Smooth muscle cell of the brain vasculature (primary cell): ENCODE measurements at places on chromosomes 3 and 15.

DNA sequence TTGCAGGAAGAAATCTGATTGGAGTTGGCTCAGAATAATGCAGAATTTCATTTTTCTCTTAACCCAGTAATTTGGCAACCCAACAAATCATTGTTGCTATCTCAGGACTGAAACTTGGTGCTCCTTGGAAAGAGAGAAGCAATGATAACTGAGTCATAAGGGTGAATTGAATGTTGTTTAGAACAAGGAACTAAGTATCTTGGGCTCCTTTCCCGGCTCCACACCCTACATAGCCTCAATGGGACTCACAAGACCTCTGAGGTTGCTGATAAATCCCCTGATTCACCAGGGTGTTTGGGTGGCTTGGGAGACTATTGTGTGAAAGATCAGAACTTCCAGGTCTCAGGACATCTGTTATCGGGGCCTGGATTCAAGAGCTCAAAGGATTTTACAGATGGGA, 7.8 kb upstream of the RAB8B start:
- DNase-seq: no peak

GRCh38 chr3:18097989-18098388, 327.1 kb downstream of the SATB1 start:
- no peak for DNase-seq

DNA sequence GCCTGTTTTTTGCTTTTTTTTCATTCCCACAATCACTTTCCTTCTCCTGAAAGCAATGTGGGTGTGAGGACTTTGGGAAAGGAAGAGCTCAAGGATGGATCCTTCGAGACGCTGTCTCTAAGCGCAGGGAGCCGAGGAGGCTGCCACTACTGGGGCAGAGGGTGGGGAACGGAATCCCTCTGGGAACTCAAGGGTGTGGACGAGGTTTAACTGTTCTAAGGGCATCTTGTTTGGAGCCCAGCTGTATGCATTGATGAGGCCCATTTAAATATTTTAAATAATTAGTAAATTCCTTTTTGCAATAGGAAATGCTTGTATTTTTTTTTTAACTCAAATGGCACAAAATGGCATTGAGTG, 124.4 kb upstream of the MEF2A start:
- DNase-seq: no peak

- DNase-seq: no peak
These were observed 35.5 kb upstream of the PLCL2 start for GRCh38 chr3:16849229-16849628.

DNA sequence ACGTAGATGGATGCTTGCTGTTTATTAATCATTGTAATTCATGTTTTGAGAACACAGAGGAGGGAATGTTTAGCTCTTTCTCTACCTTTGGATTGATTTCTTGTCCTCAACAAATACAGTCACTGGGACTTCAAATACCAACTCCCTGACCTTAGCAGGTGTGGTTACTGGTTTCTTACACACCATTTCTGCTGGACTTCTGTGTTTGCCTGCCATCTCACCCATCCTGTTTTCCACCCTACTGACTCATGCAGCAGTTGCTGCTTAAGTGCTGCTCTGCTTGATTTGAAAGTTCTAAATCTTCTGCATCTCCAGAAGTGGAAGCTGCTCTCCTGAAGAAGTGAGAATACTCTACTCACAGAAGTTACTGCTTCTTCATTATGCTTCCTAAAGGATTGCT, 170.3 kb downstream of the ZPLD1 start:
- DNase-seq: no peak

GRCh38 chr3:143810166-143810952, 37.9 kb downstream of the SLC9A9 start:
- DNase-seq: no peak

DNA sequence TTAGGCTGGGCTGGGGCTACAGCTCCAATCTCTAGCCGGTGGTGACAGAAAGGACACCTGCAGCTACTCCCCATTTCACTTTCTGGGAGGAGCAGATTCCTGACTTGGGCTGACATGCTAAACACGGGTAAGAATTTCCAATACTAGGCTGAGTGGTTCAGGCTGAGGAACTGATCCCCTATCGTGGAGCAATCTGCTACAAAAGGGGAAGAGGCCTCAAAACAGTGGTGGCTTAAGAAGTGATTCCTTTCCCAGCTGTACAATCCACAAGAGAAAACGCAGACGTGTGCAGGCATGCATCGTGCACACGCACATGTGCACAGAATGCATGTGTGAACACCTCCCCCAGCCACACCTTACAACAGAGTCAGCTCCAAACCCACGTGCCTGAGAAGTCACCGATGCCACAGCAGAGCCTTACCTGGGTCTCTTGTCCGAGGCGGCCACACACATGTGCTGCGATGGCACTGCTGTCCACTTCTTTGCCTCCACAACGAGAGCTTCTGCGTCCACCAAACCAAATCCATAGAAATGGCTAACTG, 86.7 kb upstream of the SNRPA1 start:
- DNase-seq: no peak

DNA sequence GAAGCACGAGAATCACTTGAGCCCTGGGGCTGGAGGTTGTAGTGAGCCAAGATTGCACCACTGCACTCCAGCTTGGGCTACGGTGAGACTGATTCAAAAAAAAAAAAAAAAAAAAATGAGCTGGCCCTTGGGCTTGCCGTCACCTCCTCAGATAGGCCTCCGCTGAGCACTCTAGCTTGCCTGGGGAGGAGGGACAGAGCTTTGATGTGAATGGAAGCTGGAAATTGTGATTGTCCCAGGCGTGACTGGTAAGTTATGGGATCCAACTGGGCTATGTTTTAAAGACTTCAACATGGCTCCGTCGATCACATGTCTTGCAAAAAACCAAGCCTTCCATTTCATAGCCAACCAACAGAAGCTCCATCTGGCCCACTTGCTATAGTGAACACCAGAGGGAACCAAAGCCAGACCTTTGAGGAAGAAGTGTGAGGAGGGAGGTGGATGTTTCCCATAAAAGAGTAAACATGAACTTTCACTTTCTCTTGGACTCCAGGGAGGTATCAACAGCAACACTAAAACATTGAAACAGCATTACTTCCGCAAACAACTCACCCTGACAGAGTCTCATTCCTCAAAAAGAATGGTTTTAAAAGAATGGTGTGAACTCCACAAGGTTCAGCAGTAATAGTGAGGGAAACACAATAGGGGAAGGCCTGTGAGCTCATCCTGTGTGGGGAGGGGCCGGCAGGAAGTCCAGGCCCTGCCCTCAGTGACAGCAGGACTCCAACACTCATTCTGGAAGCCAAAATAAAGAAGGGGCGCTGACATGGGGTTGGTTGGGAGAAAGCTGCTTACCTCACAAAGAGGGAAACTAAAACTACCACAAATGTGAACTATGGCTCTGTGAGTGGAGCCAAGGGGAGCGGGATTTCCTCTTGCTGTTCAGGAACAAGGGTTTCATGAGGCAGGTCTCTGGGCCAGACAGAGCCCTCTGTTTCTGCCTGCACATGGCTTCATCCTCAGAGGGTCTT, 59.2 kb upstream of the IL12A start:
- peak; percentile 88 for DNase-seq

GRCh38 chr15:101266787-101267186, 10.5 kb downstream of the SELENOS start:
- DNase-seq: no peak

DNA sequence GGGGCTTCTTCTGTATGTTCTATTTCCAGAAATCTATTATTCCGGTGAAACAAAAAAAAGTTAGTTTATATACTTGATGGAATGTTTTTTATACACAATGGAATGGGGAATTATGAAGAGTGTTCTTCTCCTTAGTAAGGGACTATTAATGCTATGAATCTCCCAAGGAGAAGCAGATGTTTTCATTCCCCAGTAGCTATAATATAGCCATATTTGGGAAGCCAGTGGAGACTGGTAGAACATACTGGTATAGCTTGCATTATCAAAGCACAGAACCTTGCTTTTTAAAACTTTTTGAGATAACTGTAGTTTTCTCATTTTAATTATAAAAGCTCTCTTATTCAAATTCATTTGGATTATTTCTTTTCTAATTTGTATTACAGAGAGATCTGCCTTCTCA, 38.3 kb downstream of the ADGRG7 start:
- DNase-seq: no peak

DNA sequence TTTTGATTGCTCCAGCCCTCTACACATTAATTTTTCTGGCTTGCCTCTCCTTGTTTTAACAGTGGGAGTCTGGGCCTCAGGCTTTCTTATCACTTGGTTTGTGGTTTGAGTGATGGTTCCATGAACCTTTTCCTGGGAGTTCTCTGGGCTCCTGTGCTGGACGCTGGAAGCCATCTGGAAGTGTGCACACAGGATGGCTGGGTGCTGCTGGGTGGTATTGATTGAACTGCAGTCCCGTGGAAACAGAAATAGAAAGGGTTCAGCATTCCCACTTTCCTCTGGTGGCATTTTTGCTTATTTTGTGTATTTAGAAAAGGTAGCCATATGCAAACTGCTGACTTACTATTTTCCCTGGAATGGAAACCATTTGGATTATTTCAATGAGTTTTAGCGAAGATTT, 25.6 kb downstream of the MITF start:
- DNase-seq: no peak

DNA sequence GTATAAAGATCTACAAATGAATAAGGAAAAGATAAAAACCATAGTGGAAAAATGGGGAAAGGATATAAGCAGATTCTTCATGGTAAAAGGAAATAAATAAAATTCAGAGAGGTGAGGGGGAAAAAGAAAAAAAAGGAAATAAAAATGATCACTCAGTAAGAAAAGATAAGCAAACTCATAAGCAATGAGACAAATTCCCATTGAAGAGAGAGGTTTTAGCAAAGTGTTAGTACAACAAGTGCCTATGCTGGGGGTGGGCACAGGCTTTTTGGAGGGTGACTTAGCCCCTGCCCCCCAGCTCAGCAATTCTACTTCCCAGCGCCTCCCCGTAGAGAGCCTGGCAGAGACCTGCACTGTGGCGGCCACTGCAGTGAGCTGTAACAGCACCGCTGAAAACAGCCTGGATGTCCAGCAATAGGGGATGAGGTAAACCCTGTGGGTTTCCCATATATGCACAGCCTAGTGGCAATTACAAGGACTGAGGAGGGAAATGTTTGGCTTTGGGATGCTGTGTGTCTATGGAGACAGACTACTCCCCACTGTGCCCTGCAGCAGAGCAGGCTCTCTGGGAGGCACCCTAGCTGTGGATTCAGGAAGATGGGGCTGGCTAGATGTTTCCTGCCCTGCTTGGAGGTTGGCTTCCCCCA, 23.7 kb upstream of the SFMBT1 start:
- DNase-seq: no peak

DNA sequence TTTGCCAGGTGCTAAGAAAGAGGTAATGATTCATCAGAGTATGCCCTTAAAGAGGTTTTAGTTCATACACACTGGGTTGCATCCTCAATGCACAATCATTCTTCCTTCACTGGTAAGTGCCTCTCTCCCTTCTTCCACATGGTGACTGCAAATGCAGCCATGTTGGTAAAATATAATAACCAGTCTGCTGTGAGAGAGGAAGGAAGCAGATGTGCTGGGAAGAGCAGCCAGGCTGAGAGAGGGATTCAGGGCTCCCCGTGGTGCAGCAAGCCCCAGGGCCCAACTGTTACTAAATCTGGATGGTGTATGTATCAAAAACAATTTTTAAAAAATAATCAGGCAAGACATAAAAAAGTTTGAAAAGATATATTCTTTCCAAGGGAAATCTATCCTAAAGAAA, 498.1 kb downstream of the MAGI1 start:
- DNase-seq: no peak

GRCh38 chr3:59081071-59081470, 31.2 kb upstream of the CFAP20DC start:
- no peak for DNase-seq

DNA sequence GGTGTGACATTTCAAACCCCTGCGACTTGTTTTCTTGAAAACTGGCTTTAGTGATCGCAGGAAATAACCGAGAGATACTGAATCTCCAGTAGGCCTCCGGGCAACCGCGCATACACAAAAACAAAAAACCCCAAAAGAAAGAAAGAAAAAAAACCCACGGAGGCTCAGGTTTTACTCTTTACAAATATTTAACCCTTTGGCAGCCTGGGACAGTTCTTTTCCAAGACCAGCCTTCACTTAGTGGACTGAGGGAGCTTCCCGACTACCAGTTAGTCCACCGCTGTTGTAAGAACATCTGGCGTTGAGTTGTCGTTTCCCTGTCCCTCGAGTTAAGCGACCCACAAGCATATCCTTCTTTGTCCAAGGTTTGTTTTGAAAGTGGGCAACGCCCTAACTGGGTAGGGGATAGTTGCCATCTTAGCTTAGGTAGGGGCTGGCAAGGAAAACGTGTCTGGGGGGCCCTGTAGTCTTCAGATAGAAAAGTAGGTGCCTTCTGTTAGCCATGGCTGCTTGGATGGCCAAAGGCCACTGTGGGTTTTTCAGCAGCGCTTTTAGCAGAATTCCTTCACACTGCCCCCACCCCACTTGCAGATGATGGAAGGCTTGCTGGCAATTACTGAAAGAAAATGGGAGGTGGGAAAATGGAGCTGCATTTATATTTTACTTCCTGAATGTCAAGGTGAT, 6.9 kb downstream of the ISL2 start:
- no peak for DNase-seq

DNA sequence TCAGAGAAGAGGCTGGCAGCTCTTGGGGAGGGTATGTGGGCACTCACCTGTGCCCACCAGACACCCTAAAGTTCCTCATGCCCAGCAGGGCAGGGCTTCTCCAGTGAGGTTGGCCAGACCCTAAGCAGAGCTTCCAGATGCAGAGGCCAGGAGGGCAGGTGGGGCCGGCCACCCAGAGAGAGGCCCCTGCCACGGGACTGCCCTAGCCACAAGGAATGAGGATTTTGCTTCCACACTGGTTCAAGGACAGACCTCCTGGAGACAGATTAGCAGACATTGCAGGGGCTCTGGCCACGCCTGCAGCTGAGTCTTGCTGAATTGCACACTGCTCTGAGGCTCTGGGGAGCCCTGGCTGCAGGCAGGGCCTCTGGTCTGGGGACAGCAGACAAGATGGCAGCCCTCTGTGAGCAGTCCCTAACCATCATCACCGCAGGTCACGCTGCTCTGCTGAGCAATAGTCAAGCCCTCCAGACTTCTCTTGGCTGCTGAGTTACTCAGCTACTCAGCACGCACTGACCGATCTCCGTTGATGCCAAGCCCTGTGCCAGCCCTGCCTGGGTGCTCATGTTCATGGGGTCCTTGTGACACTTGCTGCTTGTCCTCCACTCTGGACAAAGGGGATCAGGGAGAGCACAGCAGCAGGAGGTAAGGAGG, 117.4 kb upstream of the ABHD17C start:
- DNase-seq: no peak

DNA sequence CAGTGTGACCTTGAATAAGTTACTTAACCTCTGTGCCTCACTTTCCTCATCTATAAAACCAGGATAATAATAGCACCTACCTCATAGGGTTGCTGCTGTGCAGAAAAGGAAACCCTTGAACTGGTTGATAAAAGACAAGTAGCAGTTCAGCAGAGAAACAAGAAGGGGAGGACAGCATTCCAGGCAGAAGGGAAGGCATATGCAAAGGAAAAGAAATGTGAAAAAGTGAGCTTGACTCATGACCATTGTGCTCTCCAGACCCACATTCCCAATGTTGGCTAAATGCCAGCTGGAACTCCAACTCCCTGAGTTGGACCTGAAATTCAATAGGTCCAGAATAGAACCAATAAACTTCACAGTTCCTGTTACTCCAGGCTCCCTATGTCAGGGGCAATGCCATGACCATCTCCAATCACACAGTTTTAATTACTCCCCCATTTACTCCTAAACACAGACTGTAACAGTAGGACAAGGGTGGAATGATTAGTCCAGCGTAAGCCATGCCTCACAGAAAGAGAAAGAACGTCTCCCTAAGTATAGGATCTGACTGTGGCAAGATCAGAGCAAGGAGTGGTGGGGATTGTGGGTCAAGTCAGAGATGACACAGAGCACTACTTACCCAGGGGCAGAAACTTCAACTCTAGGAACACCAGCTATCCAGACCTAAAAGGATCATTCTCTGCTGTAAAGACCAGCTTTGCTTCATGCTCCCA, 26.9 kb downstream of the PRKAR2A start:
- no peak for DNase-seq

GRCh38 chr15:101440846-101441590, 48.5 kb downstream of the PCSK6 start:
- no peak for DNase-seq
